ENCODE measurements at places on chromosomes 2 and 18.

DNA sequence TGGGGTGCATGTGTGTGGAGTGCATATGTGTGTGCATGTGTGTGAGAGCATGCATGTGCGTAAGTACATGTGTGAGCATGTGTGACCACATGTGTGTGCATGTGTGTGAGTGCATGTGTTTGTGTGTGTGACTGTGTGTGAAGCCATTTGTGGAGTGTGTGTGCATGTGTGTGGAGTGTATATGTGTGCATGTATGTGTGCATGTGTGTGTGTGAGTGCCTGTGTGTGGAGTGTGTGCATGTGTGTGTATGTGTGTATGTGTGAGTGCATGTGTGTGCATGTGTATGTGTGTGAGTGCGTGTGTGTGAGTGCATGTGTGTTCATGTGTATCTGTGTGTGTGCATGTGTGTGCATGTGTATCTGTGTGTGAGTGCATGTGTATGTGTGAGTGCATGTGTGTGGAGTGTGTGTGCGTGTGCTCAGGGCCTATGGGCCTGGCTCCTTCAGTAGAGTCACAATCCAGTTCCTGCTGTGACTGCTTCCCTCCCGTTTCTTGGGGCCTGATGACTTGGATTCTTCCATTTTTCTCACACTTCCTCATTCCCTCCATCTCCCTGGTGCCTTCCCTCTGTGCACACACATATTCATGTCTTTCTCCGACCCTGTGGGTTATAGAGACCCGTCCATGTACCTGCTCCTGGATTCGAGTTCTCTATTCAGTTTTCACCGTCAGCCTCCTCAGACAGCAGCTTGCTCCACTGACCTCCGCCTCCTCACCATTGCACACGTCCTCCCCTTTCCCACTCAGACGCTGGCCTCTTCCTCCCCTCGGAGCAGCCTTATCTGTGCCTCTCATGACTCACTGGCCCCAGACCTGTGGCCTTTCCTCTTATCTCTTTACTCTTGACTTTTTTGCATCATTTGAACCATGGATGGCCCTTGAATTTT lies 25.2 kb downstream of the TOGARAM2 start:
- DNase-seq = no peak

- no peak for DNase-seq
Measured at GRCh38 chr2:216017365-216017764, 4.0 kb upstream of the MREG start.

GRCh38 chr2:71538656-71539265 lies 85.4 kb downstream of the DYSF start:
- no peak for DNase-seq

- DNase-seq = peak; percentile 46
Measured at GRCh38 chr2:38375696-38376345, 1.3 kb downstream of the ATL2 start.

- no peak for DNase-seq
Measured at GRCh38 chr2:66030553-66030952, 404.4 kb upstream of the MEIS1 start.

DNA sequence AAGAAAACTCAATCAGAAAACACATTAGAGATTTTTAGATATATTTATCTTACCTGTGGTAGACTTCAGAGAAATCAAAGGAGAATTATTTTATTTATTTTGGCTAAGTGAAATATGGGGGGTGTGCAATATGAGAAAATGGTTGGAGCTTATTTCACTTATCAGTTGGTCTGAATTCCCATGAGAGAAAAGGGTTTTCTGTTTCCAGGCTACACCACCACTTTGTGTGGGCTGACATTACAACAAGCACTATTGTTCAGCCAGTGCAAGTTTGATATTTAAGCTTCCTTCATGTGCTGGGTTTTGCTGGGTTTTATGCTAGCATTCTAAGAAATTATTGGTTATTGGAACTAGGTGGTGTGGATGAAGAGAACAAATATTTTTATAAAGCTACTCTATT lies 33.5 kb downstream of the RMND5A start:
- DNase-seq = no peak

Measured in psoas muscle (tissue), 8 donors.